ENCODE measurements at places on chromosomes 5 and 9.

DNA sequence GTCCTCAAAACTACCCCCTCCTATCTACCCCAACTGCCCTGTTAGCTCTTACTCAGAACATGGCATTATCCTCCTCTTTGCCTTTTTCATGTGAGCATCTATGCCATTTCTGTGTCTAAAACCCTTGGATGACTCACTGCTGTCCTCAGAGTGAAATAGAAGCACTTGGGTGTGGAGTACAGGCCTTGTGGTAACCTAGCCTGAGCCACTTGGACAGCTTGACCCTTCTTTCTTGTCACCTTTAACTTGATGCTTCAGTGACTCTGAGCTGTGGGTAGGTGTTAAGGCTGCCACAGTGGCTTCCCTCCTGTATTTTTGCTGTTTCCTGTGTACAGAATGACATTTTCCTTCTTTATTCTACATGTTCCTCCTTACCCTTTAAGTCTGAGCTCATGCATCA lies 391.4 kb downstream of the SH3GL2 start:
- DNase-seq = no peak

DNA sequence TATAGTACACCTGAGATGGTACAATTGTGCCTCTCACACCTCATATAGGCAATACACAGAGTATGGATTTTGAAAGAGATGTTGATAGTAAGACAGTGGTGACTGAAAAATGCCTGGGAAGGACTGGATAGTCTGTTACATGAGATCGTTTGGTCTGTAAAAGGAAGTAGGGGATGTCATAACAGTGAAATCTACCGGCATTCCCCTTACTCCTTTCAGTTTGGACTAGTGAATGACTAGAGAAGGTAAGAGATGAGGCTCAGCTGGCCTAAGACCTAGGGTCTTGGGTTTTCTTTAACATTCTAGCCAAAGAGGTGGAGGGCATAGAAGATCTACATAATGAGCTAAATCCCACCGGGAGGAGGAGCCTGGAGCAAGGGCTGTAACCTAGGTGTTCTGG lies 8.1 kb downstream of the TAL2 start:
- no peak for DNase-seq

- no peak for DNase-seq
Measured at GRCh38 chr9:38211002-38211401, 142.0 kb upstream of the SHB start.

DNA sequence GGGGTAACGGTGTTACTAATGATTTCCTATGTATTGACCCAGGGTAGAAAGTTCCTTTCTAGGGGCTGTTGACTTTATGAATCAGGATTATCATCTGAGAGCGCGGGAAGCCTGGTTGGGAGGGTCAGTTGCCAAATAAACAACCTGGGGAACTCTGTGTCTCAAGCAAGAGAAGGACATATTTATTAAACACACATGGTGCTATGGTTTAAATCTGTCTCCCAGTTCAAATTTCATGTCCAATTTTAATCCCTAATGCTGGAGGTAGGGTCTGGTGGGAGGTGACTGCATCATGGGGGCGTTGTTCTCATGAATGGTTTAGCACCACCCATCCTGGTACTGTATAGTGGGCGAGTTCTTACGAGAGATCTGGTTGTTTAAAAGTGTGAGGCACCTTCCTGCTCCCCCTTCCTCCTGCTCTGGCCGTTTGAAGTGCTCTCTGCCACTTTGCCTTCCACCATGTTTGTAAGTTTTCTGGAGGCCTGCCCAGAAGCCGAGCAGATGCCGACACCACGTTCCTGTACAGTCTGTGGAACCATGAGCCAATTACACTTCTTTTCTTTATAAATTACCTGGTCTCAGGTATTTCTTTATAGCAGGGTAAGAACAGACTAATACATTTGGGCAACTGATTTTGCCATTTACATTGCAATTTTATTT lies 19.7 kb upstream of the GAS1 start:
- no peak for DNase-seq

- no peak for DNase-seq
Measured at GRCh38 chr9:116238225-116238624, 84.6 kb downstream of the PAPPA start.

DNA sequence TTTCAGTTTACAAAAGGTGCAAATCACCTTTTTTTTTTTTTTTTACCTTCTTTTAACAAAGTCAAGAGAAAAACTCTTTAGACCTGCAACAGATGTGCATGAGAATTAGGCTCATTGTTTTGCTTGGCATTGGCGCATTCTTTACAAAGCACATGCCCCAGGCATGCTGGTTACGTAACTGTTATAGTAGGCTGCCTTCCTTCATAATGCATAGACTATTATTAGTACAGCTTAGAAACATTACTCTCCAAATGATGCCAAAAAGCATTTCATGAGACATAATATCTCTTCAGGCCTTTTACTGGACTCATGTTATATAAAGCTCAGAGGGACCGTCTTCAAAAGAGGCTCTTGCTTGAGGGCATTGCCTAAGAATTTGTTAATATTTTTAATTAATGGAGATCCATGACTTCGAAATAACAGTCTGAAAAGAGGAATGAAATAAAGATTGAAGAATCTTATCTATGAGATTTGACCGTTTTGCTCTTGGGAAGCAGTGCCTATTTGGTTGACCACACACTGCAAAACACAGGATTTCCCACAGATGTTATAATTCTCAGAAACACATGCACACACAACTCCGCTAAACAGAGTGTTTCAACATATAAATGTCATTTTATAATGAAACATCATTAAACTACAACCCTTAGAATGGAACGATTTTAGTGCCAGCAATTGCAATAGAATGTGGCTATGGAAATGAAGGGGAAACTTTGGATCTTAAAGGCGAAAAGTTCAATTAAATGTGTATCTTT lies 478.7 kb downstream of the PRR16 start:
- DNase-seq = no peak

GRCh38 chr5:43486353-43486752 lies 2.7 kb upstream of the TMEM267 start:
- DNase-seq = no peak

- no peak for DNase-seq
Measured at GRCh38 chr5:74239261-74239660, 401.3 kb downstream of the ENC1 start.

GRCh38 chr5:1563617-1564181 lies 39.9 kb upstream of the LPCAT1 start:
- no peak for DNase-seq

DNA sequence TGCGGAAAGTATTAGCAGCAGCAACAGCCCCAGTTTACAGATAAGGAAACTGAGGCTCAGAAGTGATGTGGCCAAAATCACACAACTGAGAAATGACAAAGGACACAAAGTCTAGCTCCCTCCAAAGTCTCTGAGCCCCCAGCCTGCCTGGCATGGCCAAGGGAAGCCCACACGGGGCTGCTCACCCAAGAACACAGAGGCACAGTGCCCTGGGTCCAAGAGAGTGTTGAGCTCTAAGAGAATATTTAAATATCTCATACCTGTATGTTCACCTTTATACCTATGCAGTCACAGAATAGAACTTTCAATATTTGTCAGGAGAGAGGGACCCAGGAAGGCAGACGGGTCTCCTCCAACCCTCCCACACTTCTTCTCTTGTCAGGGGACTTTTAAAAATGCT lies 16.6 kb downstream of the VAV2 start:
- DNase-seq = no peak

- DNase-seq = peak; percentile 67
Measured at GRCh38 chr9:126965541-126966428, 51.2 kb downstream of the RALGPS1 start.

DNA sequence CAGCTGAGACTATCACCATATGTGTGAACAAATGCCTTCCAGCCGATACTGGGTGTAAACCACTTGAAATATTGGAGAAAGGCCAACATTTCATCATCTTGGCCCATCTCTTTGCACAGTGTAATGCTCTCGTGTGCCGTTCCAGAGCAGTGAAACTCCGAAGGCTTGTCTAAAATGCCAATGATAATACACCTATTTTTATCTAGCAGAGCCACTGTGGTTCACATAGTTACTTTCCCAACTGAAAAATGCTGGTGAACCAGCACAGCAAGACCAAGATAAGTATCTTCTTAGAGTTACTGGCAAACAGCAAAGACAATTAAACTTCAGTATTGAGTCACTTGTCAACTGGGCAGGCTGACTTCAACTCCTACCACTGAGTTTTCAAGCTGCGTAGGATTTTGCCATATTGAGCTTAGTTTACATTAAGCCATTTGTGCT lies 379.9 kb upstream of the ACTBL2 start:
- DNase-seq = no peak

DNA sequence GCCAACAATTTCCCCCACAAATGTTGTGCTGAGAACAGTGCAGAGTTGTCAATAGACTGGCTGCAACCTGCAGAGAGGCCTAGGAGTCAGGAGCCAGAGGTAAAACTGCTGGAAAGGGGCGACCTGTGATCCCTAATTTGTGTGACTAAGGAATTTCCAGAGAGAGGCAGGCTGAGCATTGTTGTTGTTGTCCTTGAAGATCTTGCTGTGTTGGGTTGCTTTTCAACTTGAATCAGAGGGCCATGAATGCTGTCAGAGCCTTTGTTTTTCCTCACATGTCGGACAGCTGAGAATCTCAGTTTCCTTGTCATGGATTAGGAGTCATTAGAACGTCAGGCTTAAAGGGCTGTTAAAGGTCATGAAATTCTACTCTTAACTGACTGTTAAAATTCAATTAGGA lies 134.6 kb upstream of the ASTN2 start:
- no peak for DNase-seq

DNA sequence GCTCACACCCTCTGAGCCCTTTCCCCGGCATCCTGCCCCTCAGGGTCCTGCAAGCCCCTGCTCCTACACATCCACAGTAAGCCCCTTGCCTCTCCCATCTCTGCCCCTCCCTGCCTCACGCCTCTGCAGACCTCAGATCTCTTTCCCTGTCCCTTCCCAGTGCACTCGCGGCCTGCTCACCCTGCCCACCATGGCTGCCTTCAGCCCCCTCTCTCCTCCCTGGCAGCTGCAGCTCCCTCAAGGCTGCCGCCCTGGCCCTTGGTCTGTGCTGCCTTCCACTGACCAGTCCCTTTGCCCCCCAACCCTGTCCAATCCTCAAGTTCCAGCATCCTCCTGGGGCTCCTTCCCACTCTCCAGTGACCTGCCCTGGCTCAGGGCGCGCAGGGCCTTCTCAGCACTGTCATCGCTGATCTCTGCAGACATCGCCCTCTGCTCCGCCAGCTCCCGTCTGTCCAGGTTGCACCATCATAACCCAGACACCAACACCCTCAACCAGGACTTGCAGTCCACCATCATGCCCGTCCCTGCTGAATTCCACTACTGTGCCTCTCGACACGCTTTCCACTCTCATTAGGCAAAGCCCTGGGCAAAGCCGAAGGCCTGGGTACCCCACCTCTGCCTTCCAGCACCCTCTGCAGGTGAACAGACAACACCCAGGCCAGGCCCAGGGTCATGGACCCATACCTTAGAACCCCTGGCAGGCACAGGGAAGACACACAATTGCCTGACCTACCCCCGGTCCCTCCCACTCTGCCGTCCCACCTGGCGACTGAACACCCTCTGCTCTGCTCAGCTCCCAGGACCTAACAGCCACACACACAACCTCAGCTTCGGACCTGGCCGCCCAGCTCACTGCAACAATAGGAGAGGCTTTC lies 97.8 kb upstream of the RUFY1 start:
- DNase-seq = no peak

- no peak for DNase-seq
Measured at GRCh38 chr9:17905781-17906175, 326.9 kb downstream of the SH3GL2 start.

DNA sequence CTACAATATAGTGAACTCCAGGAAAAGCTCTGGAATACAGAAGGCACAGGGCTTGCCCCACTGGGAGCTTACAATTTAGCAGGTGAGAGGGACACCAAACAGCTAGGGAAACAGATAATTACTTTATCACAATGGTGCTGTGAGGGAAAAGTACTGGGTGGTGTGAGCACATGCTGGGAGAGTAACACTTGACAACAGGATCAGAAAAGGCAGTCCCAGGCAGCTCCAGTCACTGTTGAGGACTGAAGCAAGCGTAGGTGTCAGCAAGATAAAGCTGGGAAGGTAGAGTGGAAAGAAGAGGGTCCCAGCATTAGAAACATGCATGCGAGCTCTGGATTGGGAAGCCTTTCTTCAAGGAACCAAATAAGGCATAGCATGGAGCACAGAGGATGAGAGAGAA lies 296.0 kb downstream of the ATPSCKMT start:
- no peak for DNase-seq

- DNase-seq = no peak
Measured at GRCh38 chr9:129751841-129752801, 721 bp downstream of the PTGES start.

DNA sequence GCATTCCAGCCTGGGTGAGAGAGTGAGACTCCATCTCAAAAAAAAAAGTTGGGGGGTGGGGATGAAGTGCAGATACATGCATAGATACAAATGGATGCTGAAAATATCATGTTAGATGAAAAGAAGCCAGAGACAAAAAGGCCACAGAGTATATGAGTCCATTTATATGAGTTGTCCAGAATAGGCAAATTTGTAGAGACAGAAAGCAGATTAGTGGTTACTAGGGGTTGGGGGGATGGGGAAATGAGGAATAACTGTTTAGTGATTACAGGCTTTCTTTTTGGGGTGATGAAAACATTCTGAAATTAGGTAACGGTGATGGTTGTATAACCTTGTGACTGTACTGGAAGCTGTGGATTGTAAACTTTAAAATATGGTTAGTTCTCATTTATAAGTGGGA lies 13.8 kb upstream of the LHFPL2 start:
- DNase-seq = no peak
